Inflammatory macrophage treated with lipopolysaccharide for 4 hours (primary cell): ENCODE measurements at places on chromosomes 3 and 15.

GRCh38 chr3:36482256-36482655 is 102.0 kb downstream of the STAC start:
- DNase-seq: peak; percentile 80

DNA sequence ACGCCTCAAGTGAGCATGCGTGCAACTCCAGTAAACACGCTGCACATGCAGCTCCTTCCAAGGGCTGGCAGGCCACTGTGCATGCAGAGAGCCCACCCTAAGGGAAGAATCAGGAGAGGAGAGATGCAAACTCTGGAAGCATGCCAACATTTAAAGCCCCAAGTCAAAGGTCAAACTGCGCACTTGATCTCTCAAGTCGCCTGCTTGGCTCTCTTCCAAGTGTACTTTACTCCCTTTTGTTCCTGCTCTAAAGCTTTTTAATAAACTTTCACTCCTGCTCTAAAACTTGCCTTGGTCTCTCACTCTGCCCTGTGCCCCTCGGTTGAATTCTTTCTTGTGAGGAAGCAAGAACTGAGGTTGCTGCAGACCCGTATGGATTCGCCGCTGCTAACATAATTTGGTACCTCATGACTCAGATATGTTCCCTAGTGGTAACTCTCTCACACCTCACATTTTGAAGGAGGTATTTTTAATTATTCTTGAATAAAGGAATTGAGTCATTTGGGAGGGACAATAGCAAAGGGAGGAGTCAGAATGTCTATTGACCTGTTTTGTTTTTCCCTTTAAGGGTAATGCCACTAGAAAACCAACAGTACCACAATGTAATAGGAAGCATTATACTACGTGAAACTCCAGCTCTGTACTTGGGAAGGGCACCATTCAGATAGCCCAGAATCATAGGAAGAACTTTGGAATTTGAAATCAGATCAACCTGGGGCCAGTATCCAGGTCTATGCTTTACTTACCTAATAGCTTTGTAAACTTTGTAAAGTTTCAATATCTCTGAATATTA is 19.6 kb upstream of the DGKG start:
- DNase-seq: no peak

- no peak for DNase-seq
Observed at GRCh38 chr15:93282808-93283207, 193.8 kb upstream of the RGMA start.

DNA sequence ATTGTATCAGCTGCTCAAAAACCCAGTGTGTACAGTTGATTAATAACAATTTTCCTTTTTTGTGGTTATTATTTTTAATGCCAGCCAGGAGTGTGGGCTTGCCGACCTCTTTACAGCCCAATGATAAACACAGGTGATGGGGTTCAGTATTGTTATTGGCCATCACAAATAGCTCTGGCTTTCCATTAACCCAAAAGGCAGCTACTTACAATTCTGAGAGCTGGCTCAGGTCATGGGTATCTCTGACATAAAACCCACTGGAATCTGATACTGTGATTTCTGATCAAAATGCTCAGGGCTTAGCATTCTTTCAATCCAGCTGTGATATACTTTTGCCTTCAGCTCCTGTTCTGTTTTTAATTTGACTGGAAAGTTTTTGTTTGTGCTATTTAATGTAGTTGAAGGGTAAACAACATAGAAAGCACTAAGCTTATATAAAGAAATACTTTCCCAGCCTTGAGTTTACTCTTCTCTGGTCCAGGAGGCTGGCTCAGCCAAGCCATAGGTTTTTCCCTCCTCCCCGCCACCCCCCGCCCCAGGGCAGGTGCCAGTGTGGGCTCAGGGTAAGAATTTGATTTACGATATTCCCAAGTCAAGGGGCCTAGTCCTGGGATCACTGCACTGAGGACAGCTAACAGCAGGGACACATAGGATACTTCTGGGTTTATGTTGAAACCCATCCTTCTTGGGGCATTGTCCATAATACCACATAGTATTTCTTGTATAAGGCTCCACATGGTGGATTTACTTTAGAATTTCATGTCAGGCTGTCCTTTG is 54.0 kb upstream of the MYZAP start:
- DNase-seq: no peak

GRCh38 chr3:87503900-87504498 is 227.6 kb upstream of the POU1F1 start:
- DNase-seq: peak; percentile 49

GRCh38 chr3:3316521-3316920 is 137.0 kb upstream of the CRBN start:
- no peak for DNase-seq
